ENCODE measurements at places on chromosomes 2 and 18.
A peak's percentile ranks its signal among the peaks of the same experiment; 100 is the strongest.

DNA sequence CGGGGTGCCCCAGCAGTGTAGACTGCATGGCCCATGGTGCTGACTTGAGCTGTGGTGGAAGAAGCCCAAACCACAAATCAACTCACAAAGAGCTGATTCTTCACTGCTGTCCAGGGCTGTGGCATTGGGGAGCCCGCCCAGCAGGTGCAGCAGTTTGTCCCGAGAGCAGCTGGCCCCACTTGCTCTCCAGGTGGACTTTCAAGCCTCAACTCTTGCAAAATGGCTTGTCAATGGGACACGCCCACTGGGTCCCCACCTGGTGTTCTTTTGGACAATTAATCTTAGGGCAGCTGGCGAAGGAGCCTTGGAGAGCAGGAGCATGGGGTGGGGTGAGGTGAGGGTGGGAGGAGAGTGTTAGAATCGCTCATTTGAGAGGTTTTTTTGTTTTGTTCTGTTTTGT lies 117.9 kb downstream of the MYCN start:
- H3K4me3 ChIP-seq, result no peak overlapping the region
- H3K36me3 ChIP-seq, result no peaks in the 10 kb centered on the region
- H3K27me3 ChIP-seq, result no peaks in the 10 kb centered on the region
- H3K27ac ChIP-seq, result no peak overlapping the region

DNA sequence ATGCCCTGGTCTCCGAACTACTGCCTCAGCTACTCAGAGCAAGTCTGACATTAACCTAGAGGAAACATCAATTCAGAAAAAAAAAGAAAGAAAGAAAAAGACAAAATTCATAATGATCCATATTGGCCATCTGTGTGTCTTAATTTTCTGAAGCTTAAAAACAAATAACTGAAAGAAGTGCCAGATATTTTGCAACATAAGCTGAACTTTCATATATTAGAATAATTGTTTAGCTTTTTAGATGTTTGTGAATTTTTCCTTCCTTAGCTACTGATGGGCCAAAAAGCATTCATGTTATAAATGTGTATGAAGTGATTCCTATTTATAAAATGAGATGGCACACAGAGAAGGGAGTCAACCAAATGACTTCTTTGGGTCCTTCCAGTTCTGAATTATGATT lies 555.0 kb upstream of the CHAC2 start:
- no peaks in the 10 kb centered on the region for H3K36me3 ChIP-seq
- no peak overlapping the region for H3K27ac ChIP-seq
- no peak overlapping the region for H3K4me3 ChIP-seq
- DNase-seq, result no peak
- H3K4me1 ChIP-seq, result no peaks in the 10 kb centered on the region

- no peak for DNase-seq
- no peaks in the 10 kb centered on the region for H3K27me3 ChIP-seq
- no peak overlapping the region for H3K27ac ChIP-seq
Observed at GRCh38 chr18:25306671-25307070, 45.3 kb downstream of the ZNF521 start.

GRCh38 chr2:113224647-113225236 lies 51.0 kb downstream of the PSD4 start:
- H3K4me1 ChIP-seq, result peaks cover 9% of the 10 kb centered on the region
- H3K4me3 ChIP-seq, result no peak overlapping the region
- H3K27me3 ChIP-seq, result no peaks in the 10 kb centered on the region
- no peak for DNase-seq
- no peaks in the 10 kb centered on the region for H3K36me3 ChIP-seq

DNA sequence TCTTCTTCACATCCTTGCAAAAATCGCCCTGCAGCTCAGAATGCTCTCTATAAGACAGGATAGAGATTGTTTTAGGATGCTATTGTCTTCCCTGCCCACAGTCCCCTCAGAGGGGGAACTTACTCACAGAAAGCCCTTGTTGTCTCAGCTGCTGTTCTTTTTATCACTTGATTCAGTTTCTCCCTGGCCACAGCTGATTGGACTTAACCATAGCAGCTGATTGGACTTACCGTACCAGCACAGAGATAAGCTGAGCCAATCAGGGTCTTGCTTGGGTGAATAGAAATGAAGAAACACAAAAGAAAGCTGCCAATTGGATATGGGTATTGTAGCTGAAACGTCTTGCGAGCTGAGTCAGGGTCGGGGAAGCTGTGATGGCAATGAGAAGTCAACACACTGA lies 194.2 kb upstream of the MEX3C start:
- no peaks in the 10 kb centered on the region for H3K36me3 ChIP-seq
- no peak overlapping the region for H3K27ac ChIP-seq
- H3K27me3 ChIP-seq, result no peaks in the 10 kb centered on the region
- H3K4me3 ChIP-seq, result no peak overlapping the region
- H3K4me1 ChIP-seq, result no peaks in the 10 kb centered on the region

- no peaks in the 10 kb centered on the region for H3K4me1 ChIP-seq
- DNase-seq, result peak; percentile 33
- H3K4me3 ChIP-seq, result no peak overlapping the region
- no peaks in the 10 kb centered on the region for H3K27me3 ChIP-seq
Observed at GRCh38 chr2:198311020-198311419, 506.6 kb downstream of the PLCL1 start.

GRCh38 chr2:36553683-36554082 lies 44.3 kb downstream of the FEZ2 start:
- peaks cover 43% of the 10 kb centered on the region for H3K36me3 ChIP-seq
- no peaks in the 10 kb centered on the region for H3K4me1 ChIP-seq
- no peak overlapping the region for H3K27ac ChIP-seq

- peaks cover 42% of the 10 kb centered on the region for H3K4me1 ChIP-seq
- H3K4me3 ChIP-seq, result no peak overlapping the region
- DNase-seq, result no peak
- no peaks in the 10 kb centered on the region for H3K36me3 ChIP-seq
- no peaks in the 10 kb centered on the region for H3K27me3 ChIP-seq
Observed at GRCh38 chr2:174392706-174393105, 2.8 kb upstream of the SCRN3 start.

- DNase-seq, result no peak
- H3K4me3 ChIP-seq, result no peak overlapping the region
Observed at GRCh38 chr2:201660293-201660895, 17.1 kb upstream of the TMEM237 start.

GRCh38 chr2:88753833-88754584 lies 62.5 kb downstream of the RPIA start:
- H3K27me3 ChIP-seq, result no peaks in the 10 kb centered on the region
- H3K4me3 ChIP-seq, result no peak overlapping the region
- DNase-seq, result no peak
- no peaks in the 10 kb centered on the region for H3K36me3 ChIP-seq
- H3K27ac ChIP-seq, result peak overlapping the region; percentile 69

- no peak for DNase-seq
- H3K4me3 ChIP-seq, result no peak overlapping the region
- no peaks in the 10 kb centered on the region for H3K27me3 ChIP-seq
- H3K4me1 ChIP-seq, result no peaks in the 10 kb centered on the region
- peak overlapping the region; percentile 68 for H3K27ac ChIP-seq
- no peaks in the 10 kb centered on the region for H3K36me3 ChIP-seq
Observed at GRCh38 chr18:55419132-55419946, 168.7 kb downstream of the TCF4 start.

DNA sequence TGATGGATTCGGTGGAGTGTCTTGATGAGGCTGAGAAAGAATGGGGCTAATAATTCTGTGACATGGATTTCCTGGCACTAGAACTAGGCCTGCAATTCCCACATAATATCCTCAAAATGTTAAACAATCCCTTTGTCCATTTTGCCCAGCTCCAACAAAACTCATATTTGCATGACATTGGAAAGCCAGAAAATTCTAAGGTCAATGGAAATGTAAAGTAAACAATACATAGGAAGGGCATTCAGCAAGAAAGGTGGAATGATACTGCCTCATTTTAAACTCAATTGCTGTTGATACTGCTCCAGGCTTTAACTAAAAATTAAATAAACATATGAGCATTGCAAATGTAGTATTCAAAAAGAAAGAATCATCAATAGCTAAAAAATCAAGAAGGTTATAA lies 434.8 kb upstream of the SLC8A1 start:
- no peak for DNase-seq
- no peak overlapping the region for H3K4me3 ChIP-seq
- no peaks in the 10 kb centered on the region for H3K36me3 ChIP-seq
- H3K27me3 ChIP-seq, result no peaks in the 10 kb centered on the region
- no peak overlapping the region for H3K27ac ChIP-seq

DNA sequence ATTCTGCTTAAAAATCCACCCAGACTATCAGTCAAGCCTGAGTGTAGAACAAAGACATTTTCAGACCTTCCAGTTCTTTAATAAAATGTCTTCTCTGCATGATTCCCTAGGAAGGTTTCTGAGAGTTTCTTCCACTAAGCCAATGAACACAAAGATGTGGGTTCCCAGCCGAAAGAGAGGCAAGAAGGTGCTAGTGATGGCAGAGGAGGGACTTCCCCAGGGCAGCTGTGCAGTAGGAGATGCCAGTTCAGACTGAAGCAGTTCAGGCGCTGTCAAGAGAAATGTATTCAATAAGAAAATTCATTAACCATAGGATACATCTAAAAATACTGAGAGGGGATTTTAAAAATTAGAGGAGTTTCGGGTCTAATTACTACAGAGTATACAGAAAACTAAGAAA lies 83.3 kb downstream of the RND3 start:
- no peaks in the 10 kb centered on the region for H3K27me3 ChIP-seq
- H3K27ac ChIP-seq, result no peak overlapping the region
- no peak for DNase-seq
- H3K4me1 ChIP-seq, result no peaks in the 10 kb centered on the region
- no peak overlapping the region for H3K4me3 ChIP-seq

DNA sequence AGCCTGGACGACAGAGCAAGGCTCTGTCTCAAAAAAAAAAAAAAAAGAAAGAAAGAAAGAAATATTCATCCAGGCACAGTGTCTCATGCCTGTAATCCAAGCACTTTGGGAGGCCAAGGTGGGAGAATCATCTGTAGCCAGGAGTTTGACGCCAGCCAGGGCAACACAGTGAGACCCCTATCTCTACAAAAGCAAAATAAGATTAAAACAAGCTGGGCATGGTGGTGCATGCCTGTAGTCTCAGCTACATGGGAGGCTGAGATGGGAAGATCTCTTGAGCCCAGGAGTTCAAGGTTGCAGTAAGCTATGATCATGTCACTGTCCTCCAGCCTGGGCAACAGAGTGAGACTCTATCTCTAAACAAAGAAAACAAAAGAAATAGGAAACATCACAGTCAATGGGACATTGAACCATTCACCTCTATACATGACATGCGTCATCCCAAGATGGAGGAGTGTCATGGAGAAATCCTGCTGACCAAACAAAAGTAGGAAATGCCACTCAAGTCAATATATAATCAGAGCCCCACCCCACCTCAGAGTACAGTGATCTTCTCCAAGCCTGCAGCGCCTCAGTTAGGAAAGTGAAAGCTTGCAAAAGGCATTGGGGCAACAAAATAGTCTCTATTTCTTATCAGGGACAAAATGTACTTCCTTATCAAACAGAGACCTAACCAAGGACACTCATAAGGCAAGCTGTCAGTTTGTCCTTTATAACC lies 9.8 kb downstream of the FEV start:
- no peaks in the 10 kb centered on the region for H3K36me3 ChIP-seq
- H3K4me1 ChIP-seq, result peaks cover 5% of the 10 kb centered on the region
- no peak overlapping the region for H3K27ac ChIP-seq
- peaks cover 82% of the 10 kb centered on the region for H3K27me3 ChIP-seq
- DNase-seq, result peak; percentile 59

DNA sequence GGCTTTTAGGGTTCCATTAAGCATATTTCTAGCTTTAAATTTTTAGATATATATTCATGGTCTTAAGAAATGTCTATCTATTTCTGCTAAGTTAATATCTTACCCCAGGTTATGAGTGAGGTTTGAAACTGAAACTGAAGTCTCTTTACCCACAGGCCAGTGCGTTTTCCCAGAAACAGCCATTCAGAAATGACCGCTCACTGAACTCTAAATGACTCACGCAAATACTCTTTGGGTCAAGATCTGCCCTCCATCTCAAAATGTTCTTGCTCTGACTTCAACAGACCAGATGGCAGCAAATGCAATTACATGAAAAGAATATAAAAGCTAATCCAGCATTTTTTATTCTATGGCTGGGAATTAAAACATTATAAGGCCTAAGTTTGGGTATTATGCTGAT lies 315.2 kb downstream of the TDRD15 start:
- no peak for DNase-seq
- no peaks in the 10 kb centered on the region for H3K36me3 ChIP-seq
- H3K27me3 ChIP-seq, result no peaks in the 10 kb centered on the region
- H3K4me3 ChIP-seq, result no peak overlapping the region
- H3K27ac ChIP-seq, result peak overlapping the region; percentile 45

- DNase-seq, result no peak
- H3K36me3 ChIP-seq, result no peaks in the 10 kb centered on the region
- no peak overlapping the region for H3K4me3 ChIP-seq
- no peak overlapping the region for H3K27ac ChIP-seq
Observed at GRCh38 chr2:203951366-203951902, 14.9 kb downstream of the ICOS start.

DNA sequence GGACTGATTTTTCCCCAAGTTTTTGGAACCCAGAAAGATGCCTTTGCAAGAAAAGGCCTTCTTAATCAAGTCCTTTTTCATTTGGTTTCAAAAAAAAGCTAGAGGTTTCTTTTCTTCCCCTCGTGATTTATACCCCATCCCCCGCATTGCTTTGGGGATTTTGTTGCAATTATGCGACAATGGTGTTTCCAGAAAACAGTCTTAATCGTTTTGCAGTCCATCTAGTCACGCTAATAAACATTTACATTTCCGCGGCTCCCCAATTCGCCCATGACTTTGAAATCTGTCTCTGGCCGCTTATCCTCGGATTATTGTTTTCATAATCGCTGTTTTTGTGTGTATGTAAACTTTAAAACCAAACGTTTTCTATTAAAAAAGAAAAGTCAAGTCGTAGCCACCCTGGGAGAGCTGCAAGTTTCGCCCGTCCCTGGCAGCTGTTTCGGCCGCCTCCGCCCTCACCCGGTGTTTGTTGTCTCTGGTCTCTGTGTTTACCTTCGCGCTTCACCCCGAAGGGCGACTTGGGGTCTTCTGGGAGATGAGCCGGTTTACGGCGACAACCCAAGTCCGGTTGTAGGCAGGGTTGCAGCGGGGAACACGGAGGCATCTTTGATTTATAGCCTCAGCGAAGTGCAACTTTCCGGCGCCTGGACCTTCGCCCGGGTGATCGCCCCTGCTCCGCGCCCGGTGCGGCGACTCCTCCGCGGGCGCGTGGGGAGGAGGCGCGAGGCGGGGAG lies 667 bp downstream of the SP9 start:
- no peak for DNase-seq
- H3K4me3 ChIP-seq, result peak overlapping the region; percentile 38
- no peak overlapping the region for H3K27ac ChIP-seq
- peaks cover 63% of the 10 kb centered on the region for H3K4me1 ChIP-seq
- H3K36me3 ChIP-seq, result no peaks in the 10 kb centered on the region

- H3K4me1 ChIP-seq, result no peaks in the 10 kb centered on the region
- H3K36me3 ChIP-seq, result no peaks in the 10 kb centered on the region
- H3K27me3 ChIP-seq, result no peaks in the 10 kb centered on the region
- H3K27ac ChIP-seq, result no peak overlapping the region
- DNase-seq, result no peak
Observed at GRCh38 chr2:98382739-98383138, 36.5 kb downstream of the CNGA3 start.

GRCh38 chr2:237128026-237128703 lies 42.5 kb downstream of the COPS8 start:
- no peaks in the 10 kb centered on the region for H3K36me3 ChIP-seq
- peak; percentile 79 for DNase-seq
